GM18507 (cell line): ENCODE measurements at places on chromosomes 1 and 21.
A peak's percentile ranks its signal among the peaks of the same experiment; 100 is the strongest.

GRCh38 chr1:47448462-47449222 lies 10.8 kb downstream of the FOXD2 start:
- no peak for DNase-seq

GRCh38 chr1:246165826-246166709 lies 341.0 kb downstream of the SMYD3 start:
- DNase-seq, result no peak

DNA sequence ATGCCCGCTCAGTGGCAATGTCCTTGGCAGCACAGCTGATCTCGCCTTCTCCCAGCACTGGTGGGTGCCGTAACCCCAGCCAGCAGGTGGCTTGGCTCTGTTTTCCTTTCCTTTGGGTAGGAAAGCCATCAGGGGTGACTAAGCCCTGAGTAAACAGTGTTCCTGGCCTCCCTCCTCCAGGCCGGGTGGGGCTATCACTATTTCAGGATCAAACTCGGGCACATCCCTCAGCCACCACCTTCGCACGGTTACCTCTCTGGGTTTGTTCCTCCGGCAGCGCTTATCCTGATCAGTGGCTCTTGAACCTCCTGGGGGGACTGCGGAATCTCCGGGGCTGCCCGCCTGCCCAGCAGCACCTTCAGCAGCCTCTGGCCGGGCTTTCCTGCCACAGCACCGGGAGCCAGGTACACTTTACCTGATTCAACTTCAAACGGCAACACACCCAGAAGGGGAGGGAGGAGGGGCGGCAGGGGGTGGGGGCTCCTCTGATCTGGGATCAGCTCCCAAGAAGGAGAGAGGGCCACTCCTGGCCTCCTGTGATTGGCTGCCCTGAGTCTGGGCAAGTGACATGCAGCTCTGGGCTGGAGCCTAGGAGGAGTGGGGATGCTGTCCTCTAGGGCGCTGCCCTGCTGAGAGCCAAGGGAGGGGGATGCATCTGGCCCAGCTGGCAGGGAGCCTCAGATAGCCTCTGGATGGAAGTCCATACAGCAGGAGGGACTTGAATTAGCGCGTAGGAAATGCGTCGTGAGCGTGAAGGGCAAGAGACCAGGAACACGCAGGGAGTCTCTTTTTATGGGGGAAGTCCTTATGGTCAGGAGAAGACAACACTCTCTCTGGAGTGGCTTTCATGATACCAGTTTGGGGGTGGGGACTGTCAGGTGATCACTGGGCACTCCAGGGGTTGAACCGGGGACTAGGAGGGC lies at the start of gene ASCL5:
Gene ASCL5 (minus strand): TSS at position 353 of the 923 bp plus-strand sequence. CDS start 11,812 bp downstream, outside the sequence.
- DNase-seq, result no peak

DNA sequence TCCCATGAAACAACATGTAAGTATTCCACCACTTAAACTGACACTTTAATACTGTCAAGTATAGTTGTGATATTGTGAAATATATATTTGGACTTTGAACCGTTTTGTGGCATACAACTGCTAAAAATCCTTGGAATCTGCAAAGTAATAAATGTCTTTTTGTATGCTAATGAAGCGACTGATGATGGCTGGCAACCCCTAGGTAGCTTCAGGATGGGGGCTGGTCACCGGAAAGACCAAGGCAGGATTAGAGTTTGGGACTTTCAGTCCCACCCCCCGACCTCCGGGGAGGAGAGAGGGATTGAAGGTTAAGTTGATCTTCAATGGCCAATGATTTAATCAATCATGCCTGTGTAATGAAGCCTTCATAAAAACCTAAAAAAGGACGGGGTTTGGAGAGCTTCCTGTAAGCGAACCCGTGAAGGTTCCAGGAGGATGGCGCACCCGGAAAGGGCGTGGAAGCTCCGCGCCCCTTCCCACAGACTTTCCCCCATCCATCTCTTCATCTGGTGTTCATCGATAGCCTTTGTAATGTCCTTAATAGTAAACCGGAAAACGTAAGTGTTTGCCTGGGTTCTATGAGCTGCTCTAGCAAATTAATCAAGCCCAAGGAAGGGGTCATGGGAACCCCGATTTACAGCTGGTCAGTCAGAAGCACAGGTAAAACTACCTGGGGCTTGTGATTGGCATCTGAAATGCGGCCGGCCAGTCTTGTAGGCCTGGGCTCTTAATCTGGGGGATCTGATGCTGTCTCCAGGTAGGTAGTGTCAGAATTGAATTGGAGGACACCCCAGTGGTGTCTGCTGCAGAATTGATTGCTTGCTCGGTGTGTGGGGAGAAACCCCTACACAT lies 1.8 kb upstream of the ZNF281 start:
- no peak for DNase-seq

- no peak for DNase-seq
Observed at GRCh38 chr1:205662135-205662738, 18.1 kb downstream of the SLC45A3 start.

- no peak for DNase-seq
Observed at GRCh38 chr1:178033019-178033418, 60.9 kb upstream of the RASAL2 start.

- DNase-seq, result no peak
Observed at GRCh38 chr1:63486629-63487028, 36.4 kb downstream of the ITGB3BP start.

- no peak for DNase-seq
Observed at GRCh38 chr21:31900121-31900895, 27.5 kb downstream of the HUNK start.

DNA sequence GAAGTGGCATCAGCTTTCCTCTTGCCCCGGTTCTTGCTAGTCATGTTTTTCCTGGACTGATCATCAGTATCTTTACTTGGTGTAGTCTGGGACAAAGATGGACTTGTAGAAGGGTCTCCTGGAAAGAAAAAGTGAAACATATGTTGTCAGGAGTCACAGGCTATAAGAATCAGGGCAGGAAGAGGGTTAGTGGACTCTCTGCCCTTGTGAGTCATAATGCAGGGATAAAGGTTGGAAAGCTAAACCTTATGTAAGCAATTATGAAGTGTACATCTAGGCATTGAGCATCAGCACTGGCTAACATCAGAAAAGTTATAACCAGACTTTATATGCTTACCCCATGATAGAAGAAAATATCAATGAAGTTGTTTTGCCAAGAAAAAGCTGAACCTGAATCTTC lies 51.2 kb downstream of the XKR8 start:
- DNase-seq, result no peak

- no peak for DNase-seq
Observed at GRCh38 chr1:153312570-153313186, at the start of gene PGLYRP3. PGLYRP3 (minus strand) TSS chr1:153312952; CDS start chr1:153310665, 2,287 bp downstream.

GRCh38 chr21:16815243-16815642 lies 697.6 kb upstream of the CXADR start:
- DNase-seq, result no peak

DNA sequence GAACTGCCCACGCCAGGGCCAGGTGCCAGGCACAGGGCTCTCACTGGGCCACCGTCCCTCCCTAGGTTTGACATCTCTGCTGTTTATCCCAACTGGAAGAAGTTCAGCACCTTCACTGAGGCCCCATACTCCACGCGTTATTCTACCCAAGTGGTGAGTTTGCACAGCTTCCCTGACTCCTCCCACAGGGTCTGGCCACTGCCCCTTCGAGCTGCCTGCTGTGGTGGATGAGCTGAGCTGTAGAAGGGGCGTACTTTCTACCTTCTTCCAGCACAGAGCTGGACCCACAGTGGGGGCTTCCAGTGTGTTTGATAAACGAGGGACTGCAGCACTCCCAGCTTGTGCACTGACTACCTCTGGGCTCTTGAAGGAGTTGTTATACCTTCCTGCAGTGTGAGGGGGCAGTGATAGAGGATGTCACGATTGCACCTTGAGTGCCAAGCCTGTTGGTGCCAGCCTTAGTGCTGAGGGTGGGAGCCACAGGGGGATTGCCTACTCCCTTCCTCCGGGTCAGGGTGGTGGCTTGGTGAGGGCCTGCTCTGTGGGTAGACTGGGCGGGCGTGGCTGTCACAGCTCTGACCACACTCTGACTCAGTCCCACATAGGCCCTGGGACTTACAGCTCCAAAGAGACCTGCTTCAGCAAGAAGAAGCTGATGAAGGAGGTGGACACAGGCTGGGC lies 5.9 kb upstream of the TTC22 start:
- DNase-seq, result no peak

DNA sequence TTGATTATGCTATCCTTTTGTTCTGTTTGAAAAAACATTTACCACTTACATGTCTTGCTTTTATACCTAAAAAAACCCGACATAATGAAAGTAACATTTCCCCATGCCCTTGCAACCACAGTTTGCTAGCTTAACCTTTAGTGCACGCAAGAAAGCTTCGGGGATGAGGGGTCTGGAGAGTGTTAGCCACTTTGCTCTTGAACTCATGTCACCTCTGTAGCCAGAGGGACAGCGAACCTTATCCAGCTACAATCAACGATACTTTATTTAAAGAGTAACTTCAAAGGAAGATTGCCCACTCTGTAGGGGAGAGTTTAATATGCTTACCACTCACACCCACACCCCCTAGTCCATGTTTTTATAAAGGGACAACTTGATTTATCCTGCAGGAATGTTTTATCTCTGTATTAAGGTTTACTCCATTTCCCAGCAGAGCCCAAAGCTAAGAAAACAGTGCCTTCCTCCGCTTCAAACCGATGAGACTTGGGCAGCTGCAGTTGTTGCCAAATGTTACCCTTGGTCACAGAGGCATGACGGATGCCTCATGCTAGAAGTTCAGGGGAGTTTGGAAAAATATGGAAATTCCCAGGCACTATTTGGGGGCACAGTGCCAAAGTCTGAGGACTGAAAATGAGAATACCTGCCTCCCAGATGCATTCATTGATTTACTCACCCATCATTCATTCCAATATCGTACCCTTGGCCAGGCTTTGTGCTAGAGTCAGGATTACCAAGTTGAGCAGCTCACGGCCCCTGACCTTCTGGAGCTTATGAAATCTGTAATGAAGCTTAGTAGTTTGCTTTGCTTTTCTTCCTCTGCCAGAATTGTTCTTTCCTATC lies 61.4 kb upstream of the VCAM1 start:
- DNase-seq, result no peak

DNA sequence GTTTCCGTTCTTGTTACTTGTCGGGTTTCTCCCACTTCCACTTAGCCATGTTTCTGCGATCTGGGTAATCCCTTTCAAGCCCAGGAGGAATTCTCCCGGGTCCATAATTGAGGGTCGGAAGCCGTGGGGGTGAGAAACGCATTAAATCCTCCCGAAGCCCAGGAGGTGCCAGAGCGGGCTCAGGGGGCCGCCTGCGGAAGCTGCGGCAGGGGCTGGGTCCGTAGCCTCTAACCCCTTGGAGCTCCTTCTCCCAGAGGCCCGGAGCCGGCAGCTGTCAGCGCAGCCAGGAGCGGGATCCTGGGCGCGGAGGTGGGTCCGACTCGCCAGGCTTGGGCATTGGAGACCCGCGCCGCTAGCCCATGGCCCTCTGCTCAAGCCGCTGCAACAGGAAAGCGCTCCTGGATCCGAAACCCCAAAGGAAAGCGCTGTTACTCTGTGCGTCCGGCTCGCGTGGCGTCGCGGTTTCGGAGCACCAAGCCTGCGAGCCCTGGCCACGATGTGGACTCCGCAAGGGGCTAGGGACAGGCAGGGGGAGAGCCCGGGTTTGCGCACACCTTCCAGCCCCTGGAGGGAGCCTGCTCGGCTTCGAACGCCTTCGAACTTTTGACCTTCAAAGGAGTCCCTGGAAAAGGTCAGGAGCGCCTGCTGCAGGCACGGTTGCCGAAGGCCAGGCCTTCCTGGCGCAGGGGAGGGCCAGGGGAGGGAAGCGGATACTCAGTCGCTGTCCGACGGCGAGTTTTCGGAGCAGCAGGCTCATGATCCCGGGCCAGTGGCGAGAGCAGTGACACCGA lies 1.7 kb upstream of the SIM2 start:
- no peak for DNase-seq

DNA sequence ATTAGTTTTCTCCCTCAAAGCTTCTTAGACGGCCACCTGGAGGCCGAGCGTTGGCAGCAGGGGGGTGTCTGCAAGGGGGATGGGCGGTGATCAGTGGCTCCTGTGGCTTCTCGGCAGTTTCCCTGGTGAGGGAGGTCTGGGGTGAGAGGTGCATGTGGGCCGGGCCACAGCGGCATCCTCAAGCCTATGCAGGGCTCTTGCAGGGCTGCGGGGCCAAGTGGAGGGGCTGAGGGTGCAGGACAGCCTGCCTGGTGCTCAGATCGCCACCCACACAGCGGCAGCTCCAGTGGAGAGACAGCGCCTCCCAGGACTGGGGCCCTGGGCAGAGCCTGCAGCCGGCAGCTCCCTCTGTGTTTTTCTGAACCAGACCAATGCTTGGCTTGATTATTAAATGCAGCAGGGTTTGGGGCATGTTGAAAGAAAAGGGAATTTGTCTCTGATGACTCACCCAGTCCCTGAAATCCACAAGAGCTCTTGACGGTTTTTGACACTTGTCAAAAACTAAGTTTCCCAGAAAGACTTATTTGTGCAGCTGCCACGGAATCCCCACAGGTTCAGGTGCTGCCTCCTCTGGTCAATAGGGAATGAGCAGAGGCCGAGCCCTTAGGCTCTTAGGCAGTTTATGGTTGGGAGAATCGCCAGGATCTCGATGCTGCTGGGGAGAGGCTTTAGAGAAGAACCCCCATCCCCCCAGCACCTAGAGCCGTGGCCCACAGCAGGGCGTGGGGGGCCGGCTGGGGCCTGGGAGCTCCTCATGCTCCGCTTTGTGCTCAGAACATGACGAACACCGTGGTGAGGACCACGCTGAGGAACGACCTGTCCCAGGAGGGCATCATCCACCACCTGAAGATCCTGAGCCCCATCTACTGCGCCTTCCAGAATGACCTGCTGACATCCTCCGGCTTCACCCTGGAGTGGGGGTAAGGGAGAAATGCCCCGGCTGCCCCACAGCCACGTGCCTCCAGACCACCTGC lies 54.7 kb downstream of the UMODL1 start:
- DNase-seq, result no peak

GRCh38 chr1:24555591-24556413 lies at the start of gene NCMAP:
NCMAP (plus strand) TSS chr1:24556087; CDS start chr1:24595431, 39,344 bp downstream.
- no peak for DNase-seq

GRCh38 chr1:179767177-179767581 lies 24.1 kb downstream of the FAM163A start:
- no peak for DNase-seq

DNA sequence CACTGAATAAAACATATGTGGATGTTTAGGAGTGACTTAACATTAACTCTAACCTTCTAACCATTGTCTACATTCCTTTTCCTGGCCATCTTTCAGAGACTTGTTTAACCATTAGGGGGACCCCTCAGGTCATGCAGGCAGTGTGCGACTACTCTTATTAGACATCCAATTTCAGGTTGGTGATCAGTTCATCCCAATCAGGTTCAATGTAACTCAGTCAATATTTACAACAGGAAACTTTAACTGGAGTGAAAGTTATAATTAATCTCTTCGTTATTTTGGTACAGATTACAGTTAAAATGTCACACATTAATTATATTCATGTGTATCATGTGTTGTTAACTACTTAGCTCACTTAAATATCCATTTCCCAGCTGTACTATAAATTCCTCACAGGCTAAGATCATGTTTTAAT lies 68.8 kb upstream of the RGS1 start:
- DNase-seq, result peak; percentile 35

DNA sequence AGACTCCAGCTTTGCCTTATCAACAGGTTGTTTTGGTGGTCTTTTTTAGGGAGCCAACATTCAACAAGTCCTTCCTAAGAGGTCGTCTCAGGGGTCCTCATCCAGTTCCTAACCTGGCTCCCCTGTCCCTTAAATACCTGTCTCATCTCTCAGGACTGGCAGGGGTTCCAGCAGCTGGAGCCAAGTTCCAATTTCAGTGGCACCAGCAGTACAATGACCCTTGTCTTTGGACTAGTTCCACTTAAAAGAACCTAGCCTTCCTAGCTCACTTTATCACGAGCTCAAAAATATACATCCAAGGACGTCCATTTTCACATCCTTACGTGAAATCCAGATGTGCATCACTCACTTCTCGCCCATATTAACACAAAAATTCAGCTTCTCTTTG lies 18.7 kb upstream of the TRAF3IP3 start:
- DNase-seq, result no peak

GRCh38 chr1:112872551-112872962 lies 83.4 kb downstream of the SLC16A1 start:
- no peak for DNase-seq
